ENCODE measurements at places on chromosomes 6 and 20.

DNA sequence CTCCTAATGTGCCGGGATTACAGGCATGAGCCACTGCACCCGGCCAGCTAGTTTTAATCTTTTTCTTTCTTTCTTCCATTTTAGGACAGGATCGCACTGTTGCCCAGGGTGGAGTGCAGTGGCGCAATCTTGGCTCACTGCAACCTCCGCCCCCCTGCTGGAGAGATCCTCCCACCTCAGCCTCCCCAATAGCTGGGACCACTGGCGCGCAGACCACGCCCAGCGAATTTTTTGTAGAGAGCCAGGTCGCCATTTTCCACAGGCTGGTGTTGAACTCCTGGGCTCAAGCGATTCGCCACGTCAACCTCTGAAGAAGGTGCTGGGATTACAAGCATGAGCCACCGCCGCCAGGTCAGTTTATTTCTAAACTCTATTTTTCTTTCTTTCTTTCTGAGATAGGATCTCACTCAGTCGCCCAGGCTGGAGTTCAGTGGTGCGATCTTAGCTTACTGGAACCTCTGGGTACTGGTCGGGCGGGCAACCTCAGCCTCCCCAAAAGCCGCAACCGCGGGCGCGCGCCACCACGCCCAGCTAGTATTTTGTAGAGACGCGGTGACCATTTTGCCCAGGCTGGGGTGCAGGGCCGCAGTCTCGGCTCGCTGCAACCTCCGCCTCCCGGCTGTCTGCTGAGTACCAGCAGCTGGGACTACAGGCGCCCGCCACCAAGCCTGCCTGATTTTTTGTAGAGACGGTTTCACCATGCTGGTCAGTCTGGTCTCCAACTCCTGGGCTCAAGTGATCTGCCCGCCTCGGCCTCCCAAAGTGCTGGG is 20.0 kb upstream of the LIN28B start:
- no peak for DNase-seq

GRCh38 chr6:111894272-111894671 is 21.0 kb upstream of the FYN start:
- DNase-seq: no peak

- DNase-seq: no peak
Measured at GRCh38 chr20:47233333-47234188, 122.9 kb downstream of the ZMYND8 start.

- DNase-seq: peak; percentile 22
Measured at GRCh38 chr6:133764008-133764753, 124.7 kb upstream of the TCF21 start.

DNA sequence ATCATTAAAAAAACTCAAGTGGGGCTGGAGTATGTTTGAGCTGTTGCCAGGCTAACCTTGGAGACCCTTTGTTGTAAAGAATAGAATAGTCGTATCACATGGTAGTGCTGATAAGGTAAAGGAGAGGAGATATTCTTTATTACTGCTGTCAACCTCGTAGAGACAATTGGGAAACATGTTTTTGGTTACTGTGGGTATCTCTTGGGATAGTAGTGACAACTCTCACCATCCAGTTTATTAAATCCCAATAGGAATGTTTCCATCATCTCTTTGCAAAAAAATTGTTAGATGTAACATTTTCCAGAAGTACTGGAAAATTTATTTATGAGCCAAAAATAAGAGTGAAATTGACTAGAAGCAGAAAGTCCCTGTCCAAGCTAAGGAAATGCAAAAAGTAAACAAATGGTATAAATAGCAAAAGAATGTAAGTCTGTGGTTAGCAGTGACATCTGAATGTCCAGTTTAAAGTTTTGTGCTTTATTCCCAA is 829.3 kb upstream of the CITED2 start:
- DNase-seq: no peak

DNA sequence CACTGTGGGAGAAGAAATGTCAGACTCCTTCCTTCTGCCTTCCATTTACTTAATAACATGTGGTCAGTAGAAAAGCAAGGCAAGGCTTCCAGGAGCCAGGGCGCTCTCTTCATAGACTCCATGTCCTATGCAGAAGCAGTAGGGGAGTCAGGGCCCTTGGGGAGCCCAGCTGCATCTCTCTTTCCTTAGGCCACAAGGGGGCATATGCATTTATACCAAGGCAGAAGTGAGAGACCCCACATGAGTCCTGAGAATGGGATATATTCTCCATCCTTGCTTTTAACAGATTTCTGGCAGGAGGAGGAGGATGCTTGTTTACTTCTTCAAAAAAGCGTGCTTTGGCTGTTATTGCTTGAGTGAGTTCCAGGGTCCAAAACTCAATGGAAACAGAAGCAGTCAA is 198.5 kb downstream of the HIVEP2 start:
- no peak for DNase-seq

GRCh38 chr6:122393351-122393896 is 6.0 kb upstream of the HSF2 start:
- DNase-seq: no peak

DNA sequence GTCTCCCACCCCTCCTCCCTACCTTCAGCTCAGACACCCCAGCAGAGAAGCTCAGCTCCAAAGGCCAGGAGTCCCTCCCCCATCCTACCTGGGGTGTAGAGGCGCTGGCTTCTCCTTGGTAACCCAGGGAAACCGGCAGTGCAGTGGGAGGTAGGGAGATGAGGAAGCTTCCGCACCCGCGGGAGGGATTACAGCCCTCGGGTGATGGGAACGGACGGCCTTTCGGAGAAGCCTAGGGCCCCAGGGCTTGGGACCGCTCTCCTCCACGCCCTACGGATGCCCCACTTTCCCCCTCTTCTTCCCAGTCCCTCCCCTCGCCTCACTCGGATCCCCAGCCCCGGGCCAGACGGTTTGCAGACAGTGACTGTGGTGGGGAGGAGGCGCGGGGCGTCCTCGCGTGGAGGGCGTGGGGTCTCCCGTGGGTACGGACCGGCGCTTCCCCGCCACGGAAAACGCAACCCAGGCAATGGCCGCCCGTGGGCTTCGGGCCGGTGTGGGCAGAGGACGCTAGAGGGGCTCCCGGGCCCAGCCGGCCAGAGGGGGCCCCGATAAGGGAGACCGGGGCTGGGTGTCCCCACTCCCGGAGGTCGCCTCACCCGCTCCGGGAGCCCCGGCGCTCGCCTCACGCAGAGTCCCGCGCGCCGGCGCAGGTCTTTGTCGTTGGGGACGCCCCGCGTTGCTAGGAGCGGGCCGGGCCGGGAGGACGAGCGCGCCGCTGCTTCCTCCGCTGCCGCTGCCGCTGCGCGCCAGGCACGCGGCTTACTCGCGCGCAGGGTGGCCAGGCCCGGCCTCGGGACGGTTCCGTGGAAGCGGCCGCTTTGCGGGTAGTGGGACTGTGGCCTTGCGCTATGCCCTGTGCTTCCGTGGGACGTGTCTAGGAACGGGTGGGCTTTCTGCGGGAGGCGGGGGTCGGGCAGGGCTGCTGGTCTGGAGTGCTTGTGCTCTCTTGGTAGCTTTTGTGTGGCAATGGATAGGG is 15.8 kb downstream of the AARS2 start:
- DNase-seq: peak; percentile 22

GRCh38 chr20:16405254-16405653 is 168.0 kb downstream of the KIF16B start:
- no peak for DNase-seq

- no peak for DNase-seq
Measured at GRCh38 chr20:51331481-51331880, 211.0 kb downstream of the NFATC2 start.

GRCh38 chr6:154569156-154569862 is 58.8 kb upstream of the CNKSR3 start:
- no peak for DNase-seq

DNA sequence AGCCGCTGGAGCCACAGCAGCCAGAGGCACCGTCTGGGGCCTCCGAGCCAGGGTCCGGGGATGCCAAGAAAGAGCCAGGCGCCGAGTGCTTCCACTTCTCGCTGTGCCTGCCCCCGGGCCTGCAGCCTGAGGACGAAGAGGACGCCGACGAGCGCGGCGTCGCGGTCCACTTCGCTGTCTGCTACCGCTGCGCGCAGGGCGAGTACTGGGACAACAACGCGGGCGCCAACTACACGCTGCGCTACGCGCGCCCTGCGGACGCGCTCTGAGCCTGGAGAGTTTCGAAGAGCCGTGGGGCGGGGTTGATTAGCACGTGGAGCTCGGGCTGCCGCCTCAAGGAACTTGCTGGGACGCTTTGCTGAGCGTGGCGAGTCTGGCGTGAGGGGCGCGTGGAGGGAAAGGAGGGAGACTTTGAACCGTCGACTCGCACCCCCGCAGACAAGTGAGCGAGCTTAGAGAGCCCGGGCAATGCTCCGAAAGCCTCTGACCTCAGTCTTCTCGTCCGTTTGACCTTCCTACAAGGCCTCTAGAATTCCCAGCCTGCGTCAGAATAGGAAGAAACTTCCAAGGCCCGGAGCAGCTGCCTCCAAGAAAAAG is 1.3 kb downstream of the PPP1R3G start:
- no peak for DNase-seq

DNA sequence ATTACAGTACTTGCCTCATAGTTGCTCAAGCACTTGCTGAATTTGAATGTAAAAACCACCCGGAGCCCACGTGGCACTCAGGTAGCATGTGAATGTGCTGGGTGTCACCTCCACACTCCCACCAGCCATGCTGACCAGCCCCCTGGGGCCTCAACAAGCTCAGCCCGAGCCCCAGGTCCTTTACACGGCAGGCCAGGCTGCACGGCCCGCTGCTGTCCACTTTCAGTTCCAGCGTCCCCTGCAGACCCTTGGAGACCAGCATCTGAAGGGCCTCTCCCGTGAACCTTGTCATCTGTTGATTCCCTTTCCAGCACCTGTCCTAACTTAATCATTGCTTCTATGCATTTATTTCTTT is 33.3 kb upstream of the ZBP1 start:
- DNase-seq: no peak

- no peak for DNase-seq
Measured at GRCh38 chr20:43748274-43748673, 21.5 kb upstream of the GTSF1L start.

GRCh38 chr6:72826744-72827438 is 205.0 kb downstream of the KCNQ5 start:
- peak; percentile 62 for DNase-seq

GRCh38 chr6:121216928-121217327 is 117.4 kb downstream of the TBC1D32 start:
- DNase-seq: peak; percentile 20

DNA sequence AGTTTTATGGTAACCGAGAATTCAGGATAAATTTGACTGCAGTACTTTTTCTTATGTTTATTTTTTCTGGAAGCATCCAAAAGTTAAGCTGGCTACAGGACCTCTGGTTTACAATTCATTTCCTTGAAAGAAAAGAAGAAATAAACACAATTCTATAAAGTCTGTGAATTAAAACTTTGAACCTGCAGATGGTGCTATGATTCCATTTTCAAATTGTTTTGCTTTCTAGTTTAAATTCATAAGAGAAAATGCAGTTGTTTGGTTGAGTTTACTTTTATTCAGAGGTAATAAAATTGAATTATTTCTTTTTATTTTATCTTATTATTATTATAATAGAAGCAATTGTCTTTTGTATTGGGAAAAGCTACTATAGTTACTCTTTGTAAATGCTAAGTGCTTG is 1.8 kb upstream of the VIP start:
- DNase-seq: peak; percentile 12

DNA sequence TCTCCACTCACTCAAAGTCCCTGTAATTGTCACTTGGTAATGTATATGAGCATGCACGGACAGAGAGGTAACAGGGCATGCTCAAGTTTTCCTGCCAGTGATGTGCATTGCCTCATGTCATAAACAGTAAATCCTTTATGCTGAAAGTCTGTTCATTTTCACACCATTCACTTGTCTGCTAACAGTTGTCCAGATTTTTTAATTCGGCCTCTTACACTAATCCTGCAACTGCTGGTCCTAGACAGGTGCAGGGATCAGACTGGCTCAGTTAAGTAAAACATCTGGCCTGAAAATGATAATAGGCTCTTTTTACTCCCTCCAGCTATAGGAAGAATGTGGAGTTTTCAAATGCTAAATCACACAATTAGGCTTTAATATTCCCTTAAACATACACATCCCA is 185.4 kb upstream of the VGLL2 start:
- DNase-seq: no peak

DNA sequence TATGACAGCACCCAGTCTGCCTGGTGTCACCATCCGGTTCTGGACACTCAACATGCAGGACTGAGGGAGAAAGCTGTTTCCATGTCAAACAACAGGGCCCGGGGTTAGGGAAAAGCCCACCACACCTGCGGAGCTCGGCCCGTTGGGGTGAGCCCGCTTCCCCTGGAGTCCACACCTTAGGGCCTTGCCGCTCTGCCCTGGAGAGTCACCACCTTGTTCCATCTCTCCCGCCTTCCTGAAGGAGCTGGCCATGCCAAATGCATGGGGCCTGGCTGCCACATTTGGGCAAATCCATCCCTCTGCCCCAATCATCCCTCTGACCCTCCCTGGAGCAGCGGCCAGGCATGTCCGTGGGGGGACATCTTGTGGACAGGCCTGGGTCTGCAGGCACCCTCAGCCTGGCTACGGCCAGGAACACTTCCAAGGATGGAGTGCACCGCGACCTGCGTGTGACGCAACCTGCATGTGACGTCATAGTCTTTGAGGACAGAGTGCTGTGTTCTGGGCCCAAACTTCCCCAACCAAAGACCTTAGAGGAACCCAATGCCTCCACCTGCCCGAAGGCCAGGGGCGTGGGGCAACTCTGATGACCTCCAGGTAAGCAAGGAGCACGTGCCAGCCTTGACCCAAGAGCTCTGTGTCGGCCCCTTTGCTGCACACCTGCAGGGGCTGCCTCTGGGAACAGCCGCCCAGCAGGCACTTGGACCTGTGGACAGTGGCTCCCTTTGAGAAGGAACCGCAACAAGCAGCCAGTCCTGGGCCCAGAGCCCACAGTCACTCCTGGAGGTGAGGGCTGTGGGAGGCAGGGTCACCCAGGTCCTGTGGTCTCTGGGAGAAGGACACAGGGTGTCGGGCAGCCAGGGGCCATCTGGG is 1.7 kb downstream of the CABLES2 start:
- peak; percentile 55 for DNase-seq

- DNase-seq: no peak
Measured at GRCh38 chr20:46549188-46549972, 1.1 kb downstream of the OCSTAMP start.

- no peak for DNase-seq
Measured at GRCh38 chr6:13687917-13688351, 23.7 kb downstream of the RANBP9 start.

DNA sequence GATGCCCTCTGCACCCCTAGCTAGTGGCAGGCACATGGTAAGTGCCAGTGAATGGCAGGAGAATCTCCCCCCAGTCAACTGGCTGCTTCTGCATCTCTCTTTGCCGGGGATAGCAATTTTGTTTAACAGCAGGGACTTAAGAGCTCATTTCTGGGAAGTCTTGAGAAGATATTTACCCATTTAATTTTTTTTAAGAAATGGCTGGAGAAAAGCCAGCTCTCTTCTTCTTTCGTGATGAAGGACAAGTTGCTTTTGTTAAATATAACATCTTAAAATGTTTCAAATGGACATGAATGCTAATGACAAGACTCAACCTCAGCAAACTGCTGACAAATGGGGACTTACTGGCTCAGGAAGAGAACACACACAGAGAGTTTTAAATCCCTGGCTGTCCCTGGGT is 55.0 kb upstream of the IYD start:
- no peak for DNase-seq

- DNase-seq: no peak
Measured at GRCh38 chr20:58277107-58277506, 32.4 kb upstream of the RAB22A start.

GRCh38 chr6:82074556-82074955 is 173.0 kb downstream of the IBTK start:
- DNase-seq: no peak

Measured in kidney tubule cell (primary cell).